Activated naive CD4-positive, alpha-beta T cell treated with anti-CD3 and anti-CD28 coated beads, Interleukin-2, amount 50 U/mL, for 72 hours (primary cell): ENCODE measurements at places on chromosomes 16 and 17. TPM values are rescaled to one million over a fixed set of nuclear protein-coding genes. Genes with fewer than 3 reads are reported as not detected.

- DNase-seq, result no peak
Measured at GRCh38 chr16:46850619-46851555, 19.9 kb upstream of the C16orf87 start.

DNA sequence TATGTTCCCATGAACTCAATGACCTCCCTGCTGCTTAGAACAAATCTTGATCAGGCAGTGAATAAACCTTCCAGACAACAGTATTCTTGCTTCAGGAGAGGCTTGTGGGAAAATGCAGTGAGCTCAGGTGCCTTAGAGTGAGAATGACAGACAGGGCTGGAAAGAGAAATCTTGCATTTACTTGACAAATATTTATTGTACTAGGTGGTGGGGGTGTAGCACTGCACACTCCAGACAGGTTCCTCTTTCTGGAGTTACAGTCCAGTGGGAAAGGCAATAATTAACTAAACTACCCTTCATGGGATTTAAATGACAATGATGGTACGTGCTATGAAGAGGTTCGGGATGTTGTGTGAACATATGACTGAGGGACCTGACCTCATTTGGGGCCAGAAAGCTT is 182.9 kb downstream of the SHISA9 start:
- DNase-seq, result no peak

GRCh38 chr17:26782153-26782552 is 511.8 kb upstream of the WSB1 start:
- DNase-seq, result no peak

KCNG4 gene
- not detected for total RNA-seq

DNA sequence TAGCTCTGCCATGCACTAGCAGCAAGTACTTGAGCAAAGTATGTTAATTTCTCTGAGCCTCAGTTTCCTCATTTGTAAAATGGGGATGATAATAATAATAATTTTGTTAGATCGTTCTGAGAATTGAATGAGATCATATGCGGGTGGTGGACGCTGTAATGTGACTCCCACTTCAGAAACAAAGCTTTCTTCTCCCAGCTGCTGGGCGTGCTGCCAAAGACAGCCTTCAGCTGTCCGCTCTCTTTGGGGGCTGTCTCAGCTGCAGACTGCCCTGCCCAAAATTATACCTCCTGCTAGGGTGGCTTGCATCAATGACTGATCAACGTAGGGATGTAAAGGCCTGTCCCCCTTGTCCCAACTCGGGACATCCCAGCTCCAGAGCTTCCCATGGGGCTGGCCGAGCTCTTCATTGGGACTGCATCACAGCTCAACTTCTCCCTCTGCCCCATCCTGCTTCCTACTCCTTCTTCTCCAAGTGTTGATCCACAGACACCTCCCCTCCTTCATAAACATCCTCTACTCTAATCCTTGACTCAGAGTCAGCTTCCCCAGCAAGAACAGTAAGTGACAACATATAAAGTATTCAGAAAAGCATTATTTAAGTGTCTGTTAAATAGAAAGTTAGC is 30.7 kb upstream of the CDH5 start:
- no peak for DNase-seq

DNA sequence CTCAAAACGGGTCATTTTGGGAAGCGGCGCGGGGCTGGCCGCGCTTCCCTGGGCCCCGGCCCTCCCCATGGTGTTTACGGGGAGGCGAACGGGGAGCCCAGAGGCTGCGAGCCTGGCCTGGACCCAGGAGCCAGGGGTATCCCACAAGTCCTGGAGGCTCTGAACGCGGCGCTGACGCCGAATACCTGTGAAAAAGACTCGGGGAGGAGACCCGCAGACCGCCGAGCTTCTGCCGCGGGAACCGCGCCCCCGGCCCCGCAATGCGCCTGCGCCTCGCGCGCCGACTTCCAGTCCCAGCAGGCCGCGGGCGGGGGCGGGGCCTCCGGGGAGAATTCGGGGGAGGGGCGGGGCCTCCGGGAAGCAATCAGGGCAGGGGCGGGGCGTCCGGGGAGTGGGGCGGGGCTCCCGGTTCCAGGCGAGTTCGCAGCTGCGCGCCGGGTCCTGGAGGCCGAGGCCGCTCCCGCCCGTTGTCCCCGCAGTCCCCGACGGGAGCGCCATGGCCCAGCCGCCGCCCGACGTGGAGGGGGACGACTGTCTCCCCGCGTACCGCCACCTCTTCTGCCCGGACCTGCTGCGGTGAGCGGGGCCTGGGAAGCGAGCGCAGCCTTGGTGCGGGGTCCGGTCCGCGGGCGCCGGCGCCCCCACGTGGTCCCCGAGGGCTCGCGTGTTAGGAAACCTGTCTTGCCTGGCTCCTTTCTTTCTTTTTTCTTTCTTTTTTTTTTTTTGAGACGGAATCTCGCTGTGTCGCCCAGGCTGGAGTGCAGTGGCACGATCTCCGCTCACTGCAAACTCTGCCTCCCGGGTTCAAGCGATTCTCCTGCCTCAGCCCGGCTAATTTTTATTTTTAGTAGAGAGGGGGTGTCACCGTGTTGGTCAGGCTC is at the start of gene DECR2:
DECR2 (plus strand) TSS at position 418 of the 881 bp plus-strand sequence; CDS start at position 497, 79 bp downstream.
- peak; percentile 95 for DNase-seq
